ENCODE measurements at places on chromosomes 5 and 9. TPM values are rescaled to one million over a fixed set of nuclear protein-coding genes. Genes with fewer than 3 reads are reported as not detected.

Gene PBX3
- 6.6 TPM for total RNA-seq

Gene IPO11
- 25.4 TPM for total RNA-seq

DNA sequence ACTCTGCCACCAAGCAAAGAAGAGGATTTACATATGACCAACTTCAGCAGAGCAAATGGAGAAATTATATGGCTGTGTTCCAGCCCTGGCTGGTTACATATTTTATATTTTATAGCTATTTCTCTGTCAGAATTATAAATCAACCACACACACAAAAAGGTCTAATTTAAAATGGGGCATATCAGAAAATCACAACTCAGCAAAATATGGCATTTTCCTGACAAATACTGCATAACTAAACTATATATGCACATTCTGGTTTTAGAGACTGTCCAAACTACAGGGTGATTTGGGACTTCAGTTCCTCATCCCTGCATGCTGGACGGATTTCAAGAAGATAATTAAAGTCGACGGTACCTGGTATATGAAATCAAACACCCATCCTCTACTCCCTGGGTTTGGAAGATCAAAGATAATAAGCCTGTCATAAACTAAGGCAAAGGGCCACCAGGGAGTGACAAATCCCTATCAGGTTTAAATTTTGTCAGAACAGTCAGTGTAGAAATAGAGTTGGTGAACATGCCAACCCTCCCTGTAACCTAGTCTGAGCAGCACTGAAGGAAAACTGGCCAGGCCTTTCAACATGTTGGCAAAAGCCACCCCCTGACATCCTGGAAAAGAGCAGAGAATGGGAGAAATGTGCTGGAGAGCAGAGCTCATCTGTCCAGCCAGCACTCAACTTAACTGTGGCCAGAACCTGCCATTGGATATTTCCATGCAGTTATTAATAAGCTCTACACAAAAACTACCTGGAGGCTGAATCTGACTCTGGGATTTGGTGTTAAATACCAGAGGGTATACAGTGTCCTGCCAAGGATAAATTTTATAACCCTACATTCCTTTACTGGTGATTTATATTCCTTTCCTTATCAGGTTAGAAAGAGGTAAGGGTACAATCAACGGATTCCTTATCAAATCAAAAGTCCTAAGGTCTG is 235.7 kb downstream of the ENC1 start:
- DNase-seq = no peak

- no peak for DNase-seq
Observed at GRCh38 chr5:1973391-1974013, 90.8 kb upstream of the IRX4 start.

DNA sequence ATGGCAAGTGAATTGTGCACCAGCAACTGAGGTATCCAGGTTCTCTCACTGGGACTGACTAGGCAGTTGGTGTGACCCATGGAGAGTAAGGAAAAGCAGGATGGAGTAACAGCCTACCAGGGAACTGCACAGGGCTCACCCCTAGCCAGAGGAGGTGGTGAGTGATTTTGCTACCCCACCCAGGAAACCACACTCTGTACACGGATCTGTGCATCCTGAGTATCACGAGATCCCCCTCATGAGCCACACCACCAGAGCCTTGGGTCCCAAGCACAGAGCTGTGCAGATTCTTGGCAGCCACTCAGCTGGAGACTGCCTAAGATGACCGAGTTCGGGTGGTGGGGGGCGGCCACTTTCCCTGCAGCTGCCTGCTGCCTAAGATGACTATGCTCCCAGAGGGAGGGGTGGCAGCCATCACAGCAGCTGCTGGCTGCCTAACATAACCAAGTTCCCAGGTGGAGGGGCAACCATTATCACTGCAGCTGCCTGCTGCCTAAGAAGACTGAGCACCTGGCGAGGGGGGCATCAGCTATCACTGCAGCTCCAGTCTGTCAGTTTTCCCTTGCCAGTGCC is 48.4 kb upstream of the EFNA5 start:
- DNase-seq = no peak

DNA sequence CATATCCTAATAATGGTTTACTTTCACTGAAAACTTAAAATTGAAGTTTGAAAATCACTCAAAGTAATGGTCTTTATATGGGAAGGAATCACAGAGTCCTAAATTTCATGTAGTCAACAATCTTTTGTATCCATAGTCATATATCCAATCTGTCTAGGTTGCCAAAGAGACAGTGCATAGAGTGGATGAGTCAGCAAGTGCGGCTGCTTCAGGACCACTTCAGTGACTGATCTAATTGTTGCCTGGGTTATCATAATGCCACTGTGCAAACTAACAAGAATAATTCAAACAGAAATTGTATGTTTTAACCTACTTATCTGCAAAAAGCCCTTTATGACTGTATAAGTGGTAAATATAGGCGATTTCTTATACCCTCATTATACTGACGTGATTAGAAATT is 211.3 kb upstream of the PRR16 start:
- DNase-seq = no peak

DNA sequence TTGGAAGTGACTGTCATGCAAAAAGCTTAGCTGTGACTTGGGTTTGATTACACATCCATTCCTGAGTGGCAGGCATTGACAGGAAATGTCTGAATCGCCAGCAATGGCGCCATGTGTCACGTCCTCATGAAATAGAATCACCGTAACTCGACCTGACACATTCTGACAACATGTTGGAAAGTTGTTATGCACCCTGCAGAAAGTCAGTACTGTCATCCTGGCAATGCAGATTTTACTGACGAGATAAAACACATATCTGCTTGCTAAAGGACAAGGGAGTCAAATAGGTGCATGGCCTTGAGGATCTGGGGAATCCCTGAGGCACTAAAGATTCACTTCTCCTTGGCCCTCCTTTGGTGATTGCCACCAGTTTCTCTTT is 344.2 kb downstream of the SPATA31D1 start:
- peak; percentile 59 for DNase-seq

DNA sequence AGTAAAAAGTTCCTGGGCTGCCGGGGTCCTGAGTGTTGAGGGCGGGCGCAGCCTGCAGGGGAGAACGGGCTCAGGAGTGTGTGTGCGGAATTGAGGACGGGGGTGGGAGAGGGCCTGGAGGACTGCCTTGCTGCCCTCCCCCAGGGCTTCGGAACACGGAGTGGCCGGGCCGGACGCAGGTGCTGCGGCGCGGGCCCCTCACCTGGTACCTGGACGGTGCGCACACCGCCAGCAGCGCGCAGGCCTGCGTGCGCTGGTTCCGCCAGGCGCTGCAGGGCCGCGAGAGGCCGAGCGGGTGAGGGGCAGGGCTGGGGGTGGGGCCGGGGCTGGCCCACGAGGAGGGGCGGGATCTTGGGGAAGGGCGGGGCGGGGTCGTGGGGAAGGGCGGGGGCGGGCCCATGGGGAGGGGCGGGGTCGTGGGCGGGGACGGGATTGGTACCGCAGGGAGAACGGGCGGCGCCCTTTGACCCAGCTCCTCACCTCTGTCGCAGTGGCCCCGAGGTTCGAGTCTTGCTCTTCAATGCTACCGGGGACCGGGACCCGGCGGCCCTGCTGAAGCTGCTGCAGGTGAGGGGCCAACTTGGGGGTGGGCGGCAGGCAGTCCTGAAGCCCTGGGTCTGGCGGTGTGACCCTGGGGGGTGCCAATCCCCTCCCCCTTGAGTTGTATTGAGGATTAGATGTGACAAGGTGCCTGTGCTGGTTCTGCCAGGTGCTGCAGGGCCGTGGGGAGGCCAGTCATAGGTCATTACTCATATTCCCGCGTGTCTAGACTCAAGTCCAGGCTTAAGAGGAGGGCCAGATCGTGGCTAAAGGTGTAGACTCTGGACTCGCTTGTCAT is 7.1 kb downstream of the FPGS start:
- no peak for DNase-seq

GRCh38 chr9:109172935-109173334 is 5.9 kb upstream of the FRRS1L start:
- no peak for DNase-seq

DNA sequence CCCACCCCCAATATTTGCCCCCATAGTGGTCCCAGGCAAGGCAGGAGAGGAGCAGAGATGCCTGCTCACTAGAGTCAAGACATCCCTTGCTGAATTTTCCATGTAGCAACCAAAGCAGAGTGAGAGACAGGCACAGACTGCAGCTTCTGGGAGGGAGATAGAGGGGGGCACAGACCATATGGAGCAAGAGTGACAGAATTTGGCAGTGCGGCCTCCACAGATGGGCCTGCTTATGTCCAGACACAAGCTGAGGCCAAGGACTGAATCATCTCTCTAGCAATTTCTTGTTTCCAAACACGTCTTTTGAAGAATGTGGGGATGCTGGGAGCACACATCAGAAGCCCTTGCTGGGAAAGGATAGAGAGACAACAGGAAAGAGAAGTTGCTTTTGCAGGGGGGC is 53.0 kb upstream of the ALDH1B1 start:
- no peak for DNase-seq

- DNase-seq = no peak
Observed at GRCh38 chr5:126562823-126563222, 32.2 kb downstream of the ALDH7A1 start.

GRCh38 chr9:131276891-131277286 is 579 bp upstream of the FAM78A start:
- no peak for DNase-seq

GRCh38 chr9:5582835-5583195 is 46.1 kb upstream of the RIC1 start:
- no peak for DNase-seq

DNA sequence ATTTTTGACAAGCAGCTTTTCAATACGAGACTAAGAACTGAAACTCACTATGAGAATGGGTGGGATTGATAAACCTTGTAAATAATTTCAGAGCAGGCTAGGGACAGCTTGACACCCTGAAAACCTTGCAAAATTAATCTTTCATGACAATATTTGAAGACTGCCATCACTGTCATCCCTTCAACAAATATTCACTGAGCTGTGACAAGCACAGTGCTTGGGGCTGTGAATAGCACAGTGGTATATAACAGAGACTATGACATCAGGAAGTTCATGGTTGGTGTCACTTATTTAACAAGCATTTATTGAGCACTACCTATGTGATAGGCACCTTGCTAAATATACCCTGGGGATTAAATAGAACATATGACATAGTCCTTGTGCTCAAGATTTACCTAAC is 741.0 kb upstream of the RIOK2 start:
- no peak for DNase-seq
